ENCODE measurements at places on chromosomes 11 and 22. TPM values are rescaled to one million over a fixed set of nuclear protein-coding genes. Genes with fewer than 3 reads are reported as not detected.

DNA sequence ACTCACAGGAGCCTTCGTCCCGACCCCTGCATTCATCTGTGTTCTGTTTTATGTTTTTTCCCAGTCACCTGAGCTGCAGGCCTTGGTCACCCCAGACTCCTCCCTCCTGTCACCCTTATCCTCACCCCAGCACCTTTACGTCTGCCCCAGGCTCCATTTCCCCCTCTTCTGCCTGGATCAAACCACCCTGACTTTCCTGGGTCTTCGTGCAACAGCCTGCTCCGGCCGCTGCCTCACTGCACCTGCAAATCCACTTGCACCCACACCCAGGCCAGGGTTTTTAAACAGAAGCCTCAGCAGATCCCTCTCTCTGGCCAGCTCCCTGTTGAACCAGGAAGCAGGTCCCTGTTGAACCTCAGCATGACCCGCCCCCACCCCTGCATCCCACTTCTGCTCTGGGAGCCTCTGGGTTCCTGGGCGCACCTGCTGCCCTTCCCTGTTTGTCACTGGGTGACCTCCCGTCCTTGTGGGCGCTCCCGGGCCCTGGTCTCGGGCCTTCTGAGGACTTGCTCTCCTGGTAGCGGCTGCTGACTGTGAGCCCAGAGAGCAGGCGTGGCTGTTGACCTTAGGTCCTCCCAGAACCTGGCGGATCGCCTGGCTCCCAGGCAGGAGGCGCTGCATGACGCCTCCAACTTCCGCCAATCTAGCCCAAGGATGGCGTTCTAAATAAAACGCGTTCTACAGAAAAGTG lies 12.8 kb downstream of the MAPK8IP2 start:
- H3K27ac ChIP-seq = no peak overlapping the region
- H3K4me1 ChIP-seq = no peaks in the 10 kb centered on the region
- no peak for DNase-seq
- H3K27me3 ChIP-seq = no peaks in the 10 kb centered on the region

- no peaks in the 10 kb centered on the region for H3K4me1 ChIP-seq
- no peak overlapping the region for H3K27ac ChIP-seq
- H3K27me3 ChIP-seq = peaks cover 4% of the 10 kb centered on the region
- H3K36me3 ChIP-seq = no peaks in the 10 kb centered on the region
Observed at GRCh38 chr11:12864316-12865156, 144.6 kb upstream of the RASSF10 start.

GRCh38 chr11:2268729-2269600 lies 1.4 kb downstream of the ASCL2 start:
- H3K4me3 ChIP-seq = peak overlapping the region; percentile 41
- peaks cover 4% of the 10 kb centered on the region for H3K27me3 ChIP-seq
- no peak overlapping the region for H3K27ac ChIP-seq

- H3K27ac ChIP-seq = no peak overlapping the region
- peaks cover 21% of the 10 kb centered on the region for H3K4me1 ChIP-seq
- peaks cover 17% of the 10 kb centered on the region for H3K27me3 ChIP-seq
- H3K4me3 ChIP-seq = no peak overlapping the region
- no peak for DNase-seq
- no peaks in the 10 kb centered on the region for H3K36me3 ChIP-seq
Observed at GRCh38 chr11:119730789-119731386, 1.9 kb upstream of the NECTIN1 start.

GRCh38 chr22:22721681-22722354 lies 77.4 kb downstream of the GGTLC2 start:
- DNase-seq = no peak
- H3K27ac ChIP-seq = no peak overlapping the region
- H3K36me3 ChIP-seq = no peaks in the 10 kb centered on the region

- H3K27ac ChIP-seq = no peak overlapping the region
- H3K4me1 ChIP-seq = peaks cover 13% of the 10 kb centered on the region
- DNase-seq = no peak
- no peak overlapping the region for H3K4me3 ChIP-seq
- peaks cover 76% of the 10 kb centered on the region for H3K36me3 ChIP-seq
- no peaks in the 10 kb centered on the region for H3K27me3 ChIP-seq
Observed at GRCh38 chr11:116782728-116783127, 5.1 kb downstream of the ZPR1 start.

DNA sequence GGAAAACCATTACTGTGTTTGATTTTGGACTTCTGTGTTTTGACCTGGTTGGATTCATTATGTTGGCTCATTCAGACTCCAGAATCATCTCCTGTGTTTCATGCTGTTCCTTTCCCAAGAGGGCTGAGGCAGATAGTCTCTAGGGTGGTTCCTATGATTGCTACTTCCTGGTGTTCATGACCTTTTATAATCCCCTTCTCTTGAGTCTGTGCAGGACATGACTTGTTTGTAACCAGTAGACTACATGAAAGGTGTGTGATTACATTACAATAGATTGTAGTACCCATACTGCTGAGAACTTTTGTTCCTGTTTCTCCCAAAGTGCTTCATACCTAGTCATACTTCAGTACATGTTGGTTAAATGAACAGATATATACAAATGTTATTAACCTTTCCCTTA lies 700.6 kb downstream of the METTL15 start:
- H3K4me1 ChIP-seq = no peaks in the 10 kb centered on the region
- H3K27me3 ChIP-seq = no peaks in the 10 kb centered on the region
- H3K4me3 ChIP-seq = no peak overlapping the region
- H3K36me3 ChIP-seq = no peaks in the 10 kb centered on the region

DNA sequence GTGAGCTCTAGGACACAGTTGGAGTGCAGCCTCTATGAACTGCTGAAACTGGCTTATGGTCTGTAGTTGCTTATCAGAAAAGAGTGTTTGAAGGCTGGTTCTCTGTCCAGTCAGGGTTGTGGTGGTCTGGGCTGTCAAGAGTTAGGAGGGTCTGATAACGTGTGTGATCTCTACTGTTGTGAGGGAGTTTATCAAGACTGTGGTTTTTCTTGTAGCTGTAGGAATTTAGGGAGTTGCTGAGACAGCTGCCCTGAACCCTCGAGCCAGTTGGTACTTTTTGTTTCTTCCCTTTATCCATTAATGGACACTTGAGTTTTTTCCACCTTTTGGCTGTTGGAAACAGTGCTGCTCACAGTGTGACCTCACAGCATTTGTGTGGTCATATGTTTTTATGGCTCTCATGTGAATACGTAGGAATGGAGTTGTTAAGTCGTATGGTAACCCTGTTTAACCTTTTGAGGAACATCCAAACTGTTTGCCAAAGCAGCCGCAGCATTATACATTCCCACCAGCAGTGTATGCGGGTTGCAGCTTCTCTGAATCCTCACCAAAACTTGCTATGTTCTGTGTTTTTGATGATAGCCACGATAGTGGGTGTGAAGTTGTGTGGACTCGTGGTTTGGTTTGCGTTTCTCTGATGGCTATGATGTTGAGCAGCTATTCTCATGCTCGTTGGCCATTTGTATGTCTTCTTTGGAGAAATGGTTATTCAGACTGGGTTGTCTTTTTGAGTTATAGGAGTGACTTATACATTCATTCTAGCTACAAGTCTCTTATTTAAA lies 20.9 kb upstream of the DGCR8 start:
- H3K4me1 ChIP-seq = peaks cover 6% of the 10 kb centered on the region
- H3K36me3 ChIP-seq = peaks cover 26% of the 10 kb centered on the region
- peak overlapping the region; percentile 72 for H3K27ac ChIP-seq
- H3K27me3 ChIP-seq = no peaks in the 10 kb centered on the region
- DNase-seq = no peak

DNA sequence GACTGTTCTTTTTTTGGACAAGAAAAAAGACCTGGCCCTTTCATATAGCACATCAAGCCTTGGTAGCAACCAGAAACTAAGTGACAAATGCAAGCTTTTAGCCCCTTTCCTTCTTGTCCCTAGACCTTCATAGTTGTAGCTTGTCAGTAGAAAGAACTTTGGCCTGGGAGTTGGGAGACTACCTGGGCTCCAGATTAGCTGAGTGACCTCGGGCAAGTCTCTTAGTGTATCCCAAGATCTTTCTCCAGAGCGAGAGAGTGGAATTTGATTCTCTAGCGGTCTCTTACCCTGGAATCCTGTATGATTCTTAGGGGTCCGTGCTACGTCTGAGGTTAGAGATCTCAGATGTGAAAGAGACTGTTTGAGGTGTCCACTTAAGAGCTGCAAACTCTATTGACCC lies 59.0 kb downstream of the ZNRF3 start:
- H3K27ac ChIP-seq = no peak overlapping the region
- no peaks in the 10 kb centered on the region for H3K4me1 ChIP-seq
- H3K36me3 ChIP-seq = no peaks in the 10 kb centered on the region
- no peaks in the 10 kb centered on the region for H3K27me3 ChIP-seq

- no peak for DNase-seq
- H3K4me1 ChIP-seq = peaks cover 19% of the 10 kb centered on the region
- no peaks in the 10 kb centered on the region for H3K27me3 ChIP-seq
- no peak overlapping the region for H3K4me3 ChIP-seq
- H3K36me3 ChIP-seq = no peaks in the 10 kb centered on the region
Observed at GRCh38 chr11:75380716-75381420, 18.4 kb upstream of the RPS3 start.

- no peak overlapping the region for H3K4me3 ChIP-seq
- no peak for DNase-seq
- no peak overlapping the region for H3K27ac ChIP-seq
- no peaks in the 10 kb centered on the region for H3K27me3 ChIP-seq
- peaks cover 58% of the 10 kb centered on the region for H3K4me1 ChIP-seq
- H3K36me3 ChIP-seq = no peaks in the 10 kb centered on the region
Observed at GRCh38 chr11:65560555-65561418, 2.6 kb upstream of the LTBP3 start.

DNA sequence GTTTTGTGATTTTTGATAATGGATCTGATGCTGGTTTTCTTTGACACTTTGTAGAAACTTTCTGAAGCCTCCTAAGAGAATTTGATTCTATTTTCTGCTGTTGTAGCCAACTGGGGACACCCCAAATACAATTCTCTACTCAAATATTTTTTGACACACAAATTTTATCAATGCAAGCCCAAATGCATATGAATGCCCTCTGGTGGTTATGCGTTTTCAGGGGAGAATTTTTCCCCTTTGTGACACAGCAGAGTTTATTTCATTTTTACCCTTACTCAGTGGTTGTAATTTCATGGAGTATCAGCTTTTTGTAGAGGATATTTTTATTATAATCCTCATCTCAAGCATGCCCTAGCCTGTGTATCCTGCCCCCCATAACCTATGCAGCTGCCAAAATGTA lies 44.7 kb upstream of the MTMR2 start:
- no peaks in the 10 kb centered on the region for H3K27me3 ChIP-seq
- no peak overlapping the region for H3K27ac ChIP-seq
- H3K4me3 ChIP-seq = no peak overlapping the region
- H3K36me3 ChIP-seq = no peaks in the 10 kb centered on the region
- H3K4me1 ChIP-seq = no peaks in the 10 kb centered on the region
- DNase-seq = no peak

DNA sequence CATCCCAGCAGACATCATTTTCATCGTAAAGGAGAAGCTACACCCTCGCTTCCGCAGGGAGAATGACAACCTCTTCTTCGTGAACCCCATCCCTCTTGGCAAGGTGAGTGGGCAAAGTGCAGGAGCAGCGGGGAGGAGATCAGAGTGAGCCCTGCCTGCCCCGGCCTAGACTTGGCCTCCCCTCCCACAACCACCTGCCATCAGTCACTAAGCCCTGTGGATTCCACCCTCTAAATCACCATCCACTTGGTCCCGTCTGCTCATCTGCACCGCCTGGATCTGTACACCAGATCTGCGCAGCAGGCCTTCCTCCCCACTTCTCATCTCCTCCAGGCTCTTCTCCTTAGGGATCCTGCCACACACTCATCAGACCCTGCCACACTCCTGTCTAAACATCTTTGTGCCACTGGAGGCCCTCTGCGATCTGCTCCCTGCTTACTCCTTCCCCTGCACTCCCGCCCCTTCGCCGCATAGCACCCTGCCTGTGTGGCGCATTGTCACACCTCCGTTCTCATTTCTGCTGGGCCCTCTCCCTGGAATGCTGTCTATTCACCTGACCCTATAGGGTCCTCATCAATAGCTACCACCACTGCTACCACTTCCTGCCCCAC lies 14.2 kb downstream of the UCP2 start:
- H3K4me3 ChIP-seq = no peak overlapping the region
- DNase-seq = no peak
- H3K27ac ChIP-seq = no peak overlapping the region
- H3K27me3 ChIP-seq = no peaks in the 10 kb centered on the region
- no peaks in the 10 kb centered on the region for H3K36me3 ChIP-seq

- H3K4me1 ChIP-seq = no peaks in the 10 kb centered on the region
- H3K27ac ChIP-seq = no peak overlapping the region
- H3K4me3 ChIP-seq = no peak overlapping the region
- no peak for DNase-seq
Observed at GRCh38 chr11:83545494-83546260, 259.5 kb upstream of the CCDC90B start.

- no peak for DNase-seq
- H3K36me3 ChIP-seq = no peaks in the 10 kb centered on the region
- H3K4me1 ChIP-seq = no peaks in the 10 kb centered on the region
- no peaks in the 10 kb centered on the region for H3K27me3 ChIP-seq
- H3K4me3 ChIP-seq = no peak overlapping the region
Observed at GRCh38 chr11:70628855-70629844, 230.8 kb downstream of the CTTN start.

DNA sequence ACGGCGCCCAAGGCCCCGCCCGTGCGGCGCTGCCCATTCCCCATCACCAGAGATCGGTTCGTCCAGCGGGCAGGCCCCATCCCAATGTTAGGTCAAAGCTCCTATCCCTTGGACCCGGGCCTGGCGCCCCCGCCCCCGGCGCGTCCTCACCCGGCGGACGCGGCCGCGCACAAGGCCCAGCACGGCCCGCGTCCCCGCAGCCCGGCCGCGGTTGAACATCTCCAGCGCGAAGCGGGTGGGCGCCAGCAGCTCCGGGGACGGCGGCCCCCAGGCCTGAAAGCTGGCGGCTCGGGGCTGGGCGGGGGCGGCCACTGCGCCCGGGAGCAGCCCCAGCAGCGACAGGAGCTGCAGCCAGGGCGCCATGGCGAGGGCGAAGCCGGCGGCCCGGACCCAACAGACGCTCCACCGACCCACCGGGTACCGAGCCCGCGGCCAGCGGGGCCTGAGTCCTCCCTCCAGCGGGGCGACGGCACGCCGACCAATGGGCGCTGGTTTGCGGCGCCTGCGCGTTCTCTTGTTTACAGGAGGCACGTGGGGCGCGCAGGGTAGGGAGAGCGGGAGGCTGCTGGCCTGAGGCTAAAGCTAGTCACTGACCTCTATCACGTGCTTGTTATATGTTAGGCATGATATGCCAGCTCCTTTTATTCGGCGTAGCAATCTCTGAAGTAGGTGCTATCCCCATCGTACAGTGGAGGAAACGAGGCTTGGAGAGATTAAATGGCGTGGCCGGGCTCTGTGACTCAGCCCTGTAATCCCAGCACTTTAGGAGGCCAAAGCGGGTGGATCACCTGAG lies at the start of gene CTSF:
CTSF (minus strand) TSS at position 483 of the 793 bp plus-strand sequence; CDS start at position 363, 120 bp downstream.
- no peaks in the 10 kb centered on the region for H3K27me3 ChIP-seq
- no peak within 1 kb of the TSS for H3K27ac ChIP-seq
- peak within 1 kb of the TSS; percentile 41 for H3K4me3 ChIP-seq
- peaks cover 9% of the 10 kb centered on the region for H3K4me1 ChIP-seq

CASP12 gene
- not detected for total RNA-seq

C11orf91 gene
- total RNA-seq = not detected

SLC1A2 gene
- not detected for total RNA-seq

DEAF1 gene
- 54.6 TPM for total RNA-seq

CTSF gene
- total RNA-seq = 6.0 TPM

FAT3 gene
- total RNA-seq = not detected

TNNI2 gene
- not detected for total RNA-seq

MS4A4A gene
- total RNA-seq = not detected

THY1 gene
- total RNA-seq = 0.40 TPM

KIAA1671 gene
- 14.7 TPM for total RNA-seq

RBMXL2 gene
- not detected for total RNA-seq

PC gene
- 9.6 TPM for total RNA-seq

SCGB1D2 gene
- total RNA-seq = not detected

LAMTOR1 gene
- total RNA-seq = 79.2 TPM
